ENCODE measurements at places on chromosomes 12 and 14.

- DNase-seq, result no peak
These were observed 237.8 kb upstream of the LRIG3 start for GRCh38 chr12:59158066-59158465.

GRCh38 chr14:102574281-102575159 lies 17.9 kb upstream of the RCOR1 start:
- no peak for DNase-seq

- no peak for DNase-seq
These were observed 25.4 kb downstream of the RALGAPA1 start for GRCh38 chr14:35783699-35784098.

- DNase-seq, result no peak
These were observed 3.2 kb downstream of the OR4K2 start for GRCh38 chr14:19878029-19878642.

DNA sequence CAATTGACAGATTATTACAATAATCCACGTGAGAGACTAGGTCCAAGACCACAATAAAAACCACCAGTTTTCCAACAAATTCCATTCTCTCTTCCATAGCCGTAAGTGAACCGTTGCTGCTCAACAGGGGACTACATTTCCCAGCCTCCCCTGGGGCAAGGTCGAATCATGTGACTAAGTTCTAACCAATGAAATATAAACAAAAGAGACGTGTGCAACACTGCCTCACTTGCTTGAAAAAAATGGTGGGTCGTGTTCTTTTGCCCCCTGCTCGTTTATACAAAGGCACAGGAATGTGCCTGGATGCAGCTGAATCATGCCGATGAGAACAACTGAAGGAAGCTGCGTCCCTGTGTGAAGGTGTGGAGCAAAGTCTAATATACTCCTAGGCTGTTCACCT lies 51.1 kb downstream of the HSPB8 start:
- DNase-seq, result no peak

DNA sequence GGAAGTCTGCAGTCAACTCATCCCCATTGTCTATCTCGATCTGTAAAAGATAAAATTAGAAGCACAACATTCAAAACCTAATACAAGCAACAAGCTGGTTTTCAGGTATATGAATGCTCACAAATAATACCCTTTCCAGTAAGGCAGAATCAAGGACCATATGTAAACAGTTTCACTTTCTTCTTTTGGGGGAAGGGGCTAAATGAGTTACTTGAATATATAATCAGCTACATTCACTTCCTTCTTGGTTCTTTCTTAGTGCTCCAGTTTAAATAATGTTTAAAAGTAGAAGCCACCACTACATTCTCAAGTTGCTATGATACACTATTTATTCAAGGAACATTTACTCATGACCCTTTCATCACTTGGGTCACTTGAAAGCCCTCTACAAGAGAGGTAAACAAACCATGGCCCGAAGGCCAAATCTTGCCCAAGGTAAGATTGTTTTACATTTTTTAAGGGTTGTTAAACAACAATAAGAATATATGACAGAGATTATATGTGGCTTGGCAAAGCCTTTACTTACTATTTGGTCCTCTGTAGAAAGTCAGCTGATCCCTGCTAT lies 10.3 kb downstream of the TWF1 start:
- no peak for DNase-seq

GRCh38 chr14:21136024-21136423 lies 19.8 kb downstream of the OR5AU1 start:
- no peak for DNase-seq

DNA sequence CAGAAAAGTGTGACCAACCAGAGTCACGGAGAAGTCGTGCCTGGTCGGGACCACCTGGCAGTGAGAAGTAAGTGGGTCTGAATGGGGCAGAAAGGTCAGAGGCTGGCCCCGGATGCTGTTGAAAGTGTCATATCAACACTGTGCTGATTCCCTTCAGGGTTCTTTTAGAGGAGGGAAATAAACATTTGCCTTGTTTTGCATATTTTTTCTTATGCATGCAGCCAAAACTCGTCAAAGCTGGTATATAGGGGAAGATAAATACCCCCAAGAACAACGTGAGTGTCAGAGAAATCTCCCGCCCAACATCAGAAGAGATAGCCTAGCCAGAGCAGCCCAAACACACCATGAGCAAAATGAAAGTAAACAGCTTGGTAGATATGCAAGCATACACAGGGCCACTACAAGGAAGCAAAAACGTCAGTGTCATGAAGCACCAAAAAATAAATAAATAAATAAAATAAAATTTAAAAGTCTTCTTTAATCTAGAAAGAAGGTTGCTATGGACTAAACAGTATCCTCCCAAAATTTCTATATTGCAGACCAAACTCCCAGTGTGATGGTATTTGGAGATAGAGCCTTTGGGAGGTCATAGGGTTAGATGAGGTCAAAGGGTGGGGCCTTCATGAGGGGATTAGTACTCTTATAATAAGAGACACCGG lies 22.1 kb downstream of the EIF5 start:
- DNase-seq, result no peak

GRCh38 chr12:104490186-104490585 lies 33.4 kb downstream of the CHST11 start:
- DNase-seq, result no peak

GRCh38 chr14:59247801-59248584 lies 59.5 kb downstream of the DAAM1 start:
- no peak for DNase-seq

DNA sequence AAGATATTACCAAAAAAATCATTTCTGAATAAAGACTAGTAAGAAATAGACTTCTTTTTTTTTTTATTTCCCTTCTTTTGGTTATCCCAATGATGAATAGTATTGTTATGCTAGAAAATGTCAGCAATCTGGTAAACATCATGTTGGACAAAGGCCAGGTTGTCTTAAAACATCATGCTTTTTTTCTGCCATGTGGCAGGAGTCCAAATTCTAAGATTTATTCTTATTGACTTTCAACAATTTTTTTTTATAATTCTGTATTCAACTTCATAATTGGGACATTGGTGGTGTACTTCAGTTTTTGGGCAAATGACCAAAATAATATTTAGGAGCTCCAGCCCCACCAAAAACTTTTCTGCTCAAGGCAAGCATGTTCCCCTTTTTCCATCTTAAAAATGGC lies 10.5 kb downstream of the DCN start:
- DNase-seq, result no peak

DNA sequence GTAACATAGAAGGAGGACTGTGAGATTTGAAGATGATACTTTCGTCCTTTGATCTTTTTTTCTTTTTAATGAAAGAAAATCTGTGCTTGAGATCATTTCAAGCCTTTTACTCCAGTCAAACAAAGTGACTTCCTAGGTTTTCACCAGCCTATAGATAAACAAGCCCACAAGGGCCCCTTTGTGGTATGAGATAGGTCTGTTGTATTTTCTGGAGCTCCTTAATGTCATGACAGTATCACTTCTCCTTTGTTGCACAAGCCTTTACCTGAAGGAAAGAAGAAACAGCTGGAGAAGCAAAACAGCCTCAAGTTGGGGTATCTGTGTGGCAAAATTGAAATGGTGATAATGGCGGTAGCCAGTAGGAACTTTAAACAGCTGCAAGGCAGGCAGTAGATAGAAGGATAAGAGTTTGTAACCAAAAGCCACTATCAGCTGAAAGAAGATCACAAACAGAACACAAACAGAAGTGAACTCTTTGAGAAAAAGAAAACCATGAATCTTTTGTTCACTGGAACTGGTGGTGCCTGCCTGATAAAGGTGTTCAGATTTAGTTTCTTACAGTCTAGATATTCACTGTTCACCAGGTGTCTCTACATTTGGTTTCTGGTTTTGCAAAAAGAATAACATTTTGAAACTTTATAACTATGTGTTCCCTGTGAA lies 96.8 kb downstream of the LGR5 start:
- DNase-seq, result no peak

DNA sequence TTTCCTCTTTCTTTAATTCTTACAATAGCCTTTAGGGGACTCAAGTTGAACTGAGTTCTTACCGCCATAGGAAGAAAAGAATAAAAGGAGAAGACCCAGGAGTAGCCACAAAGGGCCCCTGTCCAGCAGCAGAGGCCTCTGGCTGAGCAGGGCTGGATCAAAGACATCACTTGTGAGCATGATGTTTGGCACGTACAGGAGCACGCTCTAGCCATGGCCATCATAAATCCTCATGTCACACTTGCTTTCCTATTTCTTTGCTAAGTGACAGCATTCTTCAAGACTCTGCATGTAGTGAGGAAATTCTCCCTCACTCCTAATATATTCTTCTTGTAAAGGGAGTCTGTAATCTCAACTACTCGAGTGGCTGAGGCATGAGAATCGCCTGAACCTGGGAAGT lies 15.7 kb downstream of the CLEC4C start:
- DNase-seq, result no peak

DNA sequence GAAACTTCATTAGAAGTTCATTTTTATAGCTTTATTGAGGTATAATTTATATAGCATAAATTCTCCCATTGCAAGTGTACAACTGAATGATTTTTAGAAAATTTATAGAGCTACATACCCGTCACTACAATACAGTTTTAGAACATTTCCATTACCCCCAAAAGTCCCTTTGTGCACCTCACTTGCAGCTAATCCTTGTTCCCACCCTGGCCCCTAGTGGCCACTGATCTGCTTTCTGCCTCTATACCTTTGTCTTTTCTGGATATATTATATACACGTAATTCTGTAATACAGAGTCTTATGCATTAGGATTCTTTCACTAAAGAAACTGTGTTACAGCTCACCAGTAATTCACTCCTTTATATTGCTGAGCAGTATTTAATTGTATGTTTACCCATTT lies 145.1 kb upstream of the DIO2 start:
- DNase-seq, result no peak
